ENCODE measurements at places on chromosomes 6 and 20.

DNA sequence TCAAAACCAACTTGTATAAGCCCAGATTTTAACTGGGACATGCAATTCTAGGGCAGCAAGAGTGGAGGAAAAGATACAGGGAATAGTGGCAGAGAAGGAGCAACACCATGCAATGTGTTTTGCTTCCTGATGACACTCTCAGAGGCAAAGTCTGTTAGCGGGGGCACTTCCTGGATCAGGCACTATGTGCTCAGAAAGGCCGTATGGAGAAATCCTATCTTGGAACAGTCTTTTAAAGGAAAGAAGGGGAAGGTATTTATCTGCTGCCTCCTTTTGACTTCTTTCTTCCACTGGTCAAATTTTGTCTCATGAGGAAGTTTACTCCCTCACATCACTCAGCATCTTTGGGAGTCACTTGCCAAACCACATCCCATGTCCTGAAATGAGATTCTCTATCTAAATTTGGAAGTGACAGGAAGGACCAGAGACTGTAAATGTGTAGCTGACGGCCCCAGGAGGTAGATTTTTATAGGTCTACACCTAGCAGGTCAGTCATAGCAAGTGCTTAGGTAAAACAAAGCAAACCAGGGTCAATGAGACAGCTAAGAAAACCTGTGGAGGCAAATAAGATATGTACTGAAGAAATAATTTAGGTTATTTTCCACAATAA, 91.7 kb upstream of the ELOVL5 start:
- DNase-seq: no peak

DNA sequence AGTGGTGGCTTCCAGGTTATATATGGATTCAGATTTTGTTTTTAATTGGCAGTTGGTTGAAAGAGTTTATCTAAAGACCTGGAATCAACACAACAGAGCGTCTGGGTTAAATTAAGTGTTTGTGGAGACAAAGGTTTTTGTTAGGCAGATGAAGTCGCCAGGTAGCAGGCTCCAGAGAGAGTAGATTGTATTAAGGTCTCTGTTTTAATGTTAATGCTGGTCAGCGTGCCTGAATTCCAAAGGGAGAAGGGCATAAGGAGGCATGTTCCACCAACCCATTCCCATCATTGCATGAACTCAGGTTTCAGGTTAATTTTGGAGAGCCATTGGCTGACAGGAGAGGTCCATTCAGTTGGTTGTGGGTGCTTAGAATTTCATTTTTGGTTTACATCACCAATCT, 744.1 kb upstream of the GJE1 start:
- no peak for DNase-seq

DNA sequence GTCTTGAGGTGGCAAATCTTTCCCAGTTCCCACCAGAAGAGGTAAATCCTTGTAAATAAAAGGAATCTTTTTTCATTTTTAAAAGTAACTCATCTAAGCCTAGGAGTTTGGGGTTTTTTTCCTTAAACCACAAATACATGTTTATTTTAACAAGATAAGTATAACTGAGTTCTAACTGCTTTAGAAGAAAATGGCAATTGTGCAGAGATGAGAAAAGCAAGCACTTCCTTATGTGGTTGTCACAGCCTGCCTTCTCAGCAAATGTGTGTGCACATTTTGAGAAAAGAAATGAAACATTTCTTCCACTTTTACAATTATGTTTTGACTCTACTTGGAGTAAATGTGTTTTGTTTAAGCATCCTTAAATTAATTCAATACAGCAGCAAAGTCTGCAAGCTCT, 17.7 kb downstream of the HCK start:
- no peak for DNase-seq

- DNase-seq: peak; percentile 31
Measured at GRCh38 chr20:25399037-25399430, 8.4 kb upstream of the ABHD12 start.

GRCh38 chr20:8454137-8454712, 322.2 kb downstream of the PLCB1 start:
- DNase-seq: no peak

GRCh38 chr6:3269281-3269975, 10.7 kb downstream of the PSMG4 start:
- no peak for DNase-seq

DNA sequence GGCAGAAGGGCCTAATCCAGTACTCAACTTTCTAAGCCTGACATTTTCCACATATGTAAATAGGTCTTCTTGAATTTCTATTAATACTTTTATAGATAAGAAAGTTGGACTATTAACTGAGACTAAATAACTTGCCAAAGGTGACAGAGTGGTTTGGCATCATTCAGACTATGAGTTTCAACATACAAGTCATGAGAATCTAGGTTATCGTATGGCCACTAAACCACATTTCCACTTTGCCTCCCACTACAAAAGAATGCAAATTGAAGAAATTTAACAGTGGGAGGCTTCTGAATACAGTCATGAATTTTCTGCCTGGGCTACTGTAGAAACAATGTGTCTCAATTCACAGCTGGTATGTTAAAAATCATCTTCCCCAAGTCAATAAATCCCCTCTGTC, 531.0 kb upstream of the AGPAT4 start:
- no peak for DNase-seq

- DNase-seq: no peak
Measured at GRCh38 chr20:21162631-21163030, 36.7 kb downstream of the KIZ start.

Data from NCI-H1436 (cell line).